T-helper 1 cell (primary cell): ENCODE measurements at places on chromosomes 7 and 10.

DNA sequence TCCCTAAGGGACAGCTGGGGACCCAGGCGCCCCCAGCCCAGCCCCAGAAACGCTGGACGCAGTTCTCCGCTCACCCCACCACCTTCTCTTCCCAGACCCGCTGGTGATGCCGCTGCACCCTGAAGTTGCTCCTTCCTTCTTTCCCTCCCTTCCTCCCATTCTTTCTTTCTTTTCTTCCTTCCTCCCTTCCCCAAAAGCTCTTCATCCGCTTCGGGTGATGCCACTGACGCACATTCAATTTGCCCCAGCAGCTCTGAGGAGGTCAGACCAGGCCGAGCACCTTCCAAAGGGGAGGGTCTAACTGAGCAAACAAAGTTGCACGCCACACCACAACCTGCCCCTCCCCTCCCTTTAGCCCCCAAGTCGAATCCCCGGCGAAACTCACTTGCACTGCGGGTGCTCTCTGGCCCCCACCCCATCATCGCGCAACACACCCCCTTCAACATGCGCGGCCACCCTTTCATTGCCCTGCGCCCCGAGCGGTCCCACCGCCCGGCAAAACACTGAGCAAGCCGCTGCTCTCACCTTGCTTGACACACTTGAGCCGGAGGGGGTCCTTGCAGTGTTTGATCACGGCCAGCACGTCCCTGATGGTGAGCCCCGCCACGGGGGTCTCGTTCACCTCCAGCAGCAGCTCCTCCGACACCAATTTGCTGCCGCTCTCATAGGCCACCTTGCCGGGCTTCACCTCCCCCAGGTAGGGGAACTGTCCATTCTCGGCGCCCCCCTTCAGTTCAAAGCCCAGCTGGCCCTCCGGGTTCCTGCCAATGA is 787 bp downstream of the MAGI2 start:
- DNase-seq, result no peak

- DNase-seq, result no peak
Measured at GRCh38 chr10:132100556-132101349, 35.0 kb downstream of the JAKMIP3 start.

- DNase-seq, result no peak
Measured at GRCh38 chr7:657565-658119, 68.9 kb upstream of the DNAAF5 start.

DNA sequence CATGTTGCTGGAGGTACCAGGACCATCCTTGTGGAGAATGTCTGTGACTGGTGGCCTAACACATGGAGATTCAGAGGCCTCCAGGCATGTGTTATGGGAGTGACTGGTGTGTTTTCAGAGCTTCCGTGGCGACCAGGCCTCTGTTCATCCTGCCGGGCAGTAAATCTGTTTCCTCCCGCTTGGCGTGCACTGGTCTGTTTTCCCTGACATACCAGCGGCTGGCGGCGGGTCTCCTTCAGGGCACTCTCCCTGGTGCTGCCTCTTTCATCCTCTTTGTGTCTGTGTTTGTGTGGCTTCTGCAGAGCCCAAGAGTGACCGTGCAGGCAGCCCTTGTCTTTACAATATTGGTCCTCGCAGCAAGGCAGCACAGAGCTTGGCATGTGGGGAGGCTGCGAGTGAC is 385.1 kb upstream of the MKI67 start:
- DNase-seq, result no peak

DNA sequence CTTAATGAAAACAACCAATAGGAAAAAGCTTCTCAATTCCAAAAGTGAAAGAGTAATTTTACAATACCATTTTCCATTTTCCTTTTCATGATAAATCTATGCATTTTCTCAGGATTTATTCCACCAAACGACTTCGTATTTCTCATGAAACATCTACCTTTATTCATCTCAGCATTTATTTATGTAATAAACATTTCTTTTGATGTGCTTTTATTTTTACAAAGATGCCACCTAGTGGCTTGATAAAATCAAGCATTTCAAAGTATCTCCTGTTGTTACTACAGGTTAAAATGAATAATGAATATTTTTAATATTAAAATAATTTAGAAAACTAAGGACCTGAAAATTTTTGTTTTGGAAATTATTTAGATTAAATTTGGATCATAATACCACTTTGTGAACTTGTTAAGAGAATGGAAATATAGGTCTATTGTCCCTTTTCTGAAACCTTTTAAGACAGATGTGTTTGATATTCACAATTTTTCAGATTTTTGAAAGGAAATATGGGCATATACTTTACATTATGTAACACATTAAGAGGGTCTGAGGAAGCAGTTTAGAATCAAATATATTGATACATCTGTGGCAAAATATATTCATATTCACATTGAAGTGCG is 2.7 kb upstream of the IQUB start:
- DNase-seq, result no peak

DNA sequence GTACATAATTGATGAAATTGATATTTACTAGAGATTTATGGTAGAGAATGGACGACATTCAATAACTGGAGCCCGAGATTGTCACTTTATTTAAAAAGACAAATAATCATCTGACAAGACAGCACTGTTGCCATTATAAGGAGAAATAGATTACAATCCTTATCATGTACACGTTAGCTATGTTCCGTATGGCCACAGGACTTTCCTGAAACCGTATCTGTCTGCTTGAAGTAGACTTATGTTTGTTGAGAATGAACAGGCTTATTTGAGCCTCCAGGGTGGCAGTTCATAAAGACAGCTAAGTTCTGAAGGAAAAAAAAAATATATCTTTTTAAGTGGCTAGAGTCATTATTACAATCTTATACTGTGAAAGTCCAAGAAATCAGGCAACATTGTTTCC is 317.2 kb downstream of the BICC1 start:
- DNase-seq, result no peak

- no peak for DNase-seq
Measured at GRCh38 chr7:102840404-102840803, 72.4 kb upstream of the LRRC17 start.

DNA sequence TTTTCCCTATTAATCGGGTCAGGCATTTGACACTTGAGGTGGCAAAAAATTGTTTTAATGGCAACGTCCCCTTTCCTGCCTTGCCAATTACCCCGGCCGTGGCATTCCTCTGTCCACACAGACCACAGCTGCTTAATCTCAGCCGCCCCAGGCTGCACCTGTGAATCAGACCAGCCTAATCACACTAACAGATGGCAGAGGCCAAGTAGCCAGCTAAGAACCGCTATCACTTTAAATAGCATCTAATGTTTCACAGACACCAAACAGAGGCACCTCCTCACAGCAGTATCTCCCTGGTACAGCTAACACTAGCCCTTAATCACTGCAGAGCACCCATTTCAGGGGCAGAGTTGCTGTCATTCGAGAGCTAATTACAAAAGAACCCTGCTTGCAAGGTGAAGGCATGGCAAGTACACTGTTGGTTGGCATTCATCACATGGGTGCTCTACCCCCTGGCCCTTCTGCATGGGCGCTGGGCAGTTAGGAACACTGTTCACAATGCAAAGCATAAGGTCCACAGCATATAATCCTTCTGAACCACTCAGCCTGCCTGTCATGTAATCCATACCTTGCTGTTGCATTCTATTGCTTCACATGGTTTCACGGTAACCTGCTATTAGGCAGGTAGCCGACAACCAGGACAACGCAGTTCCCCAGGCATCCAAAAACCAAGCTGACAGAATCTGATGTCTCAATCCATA is 38.8 kb downstream of the FGFR2 start:
- no peak for DNase-seq

- no peak for DNase-seq
Measured at GRCh38 chr7:149500201-149500600, 2.6 kb upstream of the ZNF746 start.

GRCh38 chr10:95785317-95785716 is 29.4 kb downstream of the ENTPD1 start:
- DNase-seq, result no peak

DNA sequence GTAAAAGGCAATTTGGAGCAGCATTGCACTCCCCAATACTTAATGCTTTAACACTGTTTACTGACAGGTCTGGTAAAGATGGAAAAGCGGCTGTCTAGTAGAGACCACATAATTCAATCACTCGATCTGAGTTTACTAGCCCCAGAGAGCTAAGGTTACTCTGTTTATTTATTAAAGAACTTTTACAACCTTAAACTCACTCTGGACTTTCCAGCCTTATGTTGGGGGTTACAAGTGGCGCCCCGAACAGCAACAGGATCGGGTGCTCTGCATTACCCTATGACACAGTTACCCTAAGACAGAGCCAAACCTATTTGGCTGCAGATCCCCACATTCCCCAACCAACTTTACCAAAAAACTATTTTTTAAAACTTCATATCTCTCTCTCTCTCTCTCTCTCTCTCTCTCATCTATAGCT is 43.9 kb downstream of the MRPS24 start:
- DNase-seq, result no peak

GRCh38 chr10:96889415-96890171 is 57.5 kb downstream of the LCOR start:
- DNase-seq, result no peak

- no peak for DNase-seq
Measured at GRCh38 chr10:88187472-88187871, 324.0 kb downstream of the PTEN start.

- no peak for DNase-seq
Measured at GRCh38 chr10:43116596-43116995, 21.6 kb upstream of the CSGALNACT2 start.
